ENCODE measurements at places on chromosomes 2 and 18.

DNA sequence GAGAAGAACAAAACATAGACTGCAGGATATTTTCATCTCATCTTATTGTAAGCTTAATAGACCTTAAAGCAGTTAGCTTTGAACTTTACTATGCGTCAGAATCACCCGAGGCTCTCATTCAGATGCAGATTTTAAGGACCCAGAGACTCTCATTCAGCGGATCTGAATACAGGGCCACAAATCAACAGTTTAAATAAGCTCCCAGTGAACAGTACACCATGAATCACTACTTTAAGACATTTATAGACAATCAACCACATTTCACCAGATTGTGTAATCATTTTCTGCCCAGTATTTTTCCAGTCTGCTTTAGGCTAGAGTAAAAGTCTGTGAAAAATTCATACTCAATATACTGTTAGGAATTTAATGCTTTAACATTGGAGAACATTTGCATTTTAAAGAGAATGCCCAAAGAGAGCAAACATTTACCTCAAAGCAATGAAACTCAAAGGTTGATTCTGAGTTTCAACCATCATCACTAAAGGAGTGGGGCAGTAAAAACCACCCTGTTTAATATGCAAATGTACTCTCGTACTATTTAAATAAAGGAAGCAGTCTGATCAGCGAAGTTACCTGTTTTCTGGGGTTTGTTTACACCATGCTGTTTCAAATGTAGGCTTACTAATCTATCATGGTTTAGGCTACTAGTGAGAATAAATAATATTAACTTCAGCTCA is 11.0 kb upstream of the ALPK2 start:
- peak; percentile 41 for DNase-seq

DNA sequence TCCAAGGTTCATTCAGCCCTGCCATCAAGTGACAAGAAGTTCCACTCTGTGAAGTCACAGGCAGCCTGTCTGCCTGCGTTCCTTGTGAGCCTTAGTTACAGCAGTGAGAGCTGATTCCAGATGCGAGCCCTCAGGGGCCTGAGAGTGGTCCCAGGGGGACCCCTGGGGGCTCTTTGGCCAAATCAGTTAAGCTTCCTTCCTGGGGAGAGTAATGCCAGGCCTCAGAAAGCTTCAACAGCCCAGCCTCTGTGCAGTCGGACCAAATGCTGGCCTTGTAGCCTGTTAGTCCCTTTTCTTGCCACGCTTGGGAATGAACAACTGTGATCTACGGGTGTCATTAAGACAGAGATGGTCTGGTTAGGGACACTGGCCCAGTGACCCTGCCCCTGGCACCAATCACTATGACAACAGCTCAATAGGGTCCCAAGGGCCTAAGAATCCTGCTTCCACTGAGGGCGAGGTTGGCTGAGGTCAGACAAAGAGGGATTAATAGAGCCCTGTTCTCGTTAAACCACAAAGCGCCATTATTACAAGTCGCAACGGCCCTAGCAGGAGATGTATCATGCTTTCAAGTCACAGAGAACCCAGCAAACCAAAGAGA is 50.9 kb downstream of the HS1BP3 start:
- DNase-seq = no peak

- no peak for DNase-seq
These were observed 745.0 kb upstream of the ACVR2A start for GRCh38 chr2:147099845-147100244.

DNA sequence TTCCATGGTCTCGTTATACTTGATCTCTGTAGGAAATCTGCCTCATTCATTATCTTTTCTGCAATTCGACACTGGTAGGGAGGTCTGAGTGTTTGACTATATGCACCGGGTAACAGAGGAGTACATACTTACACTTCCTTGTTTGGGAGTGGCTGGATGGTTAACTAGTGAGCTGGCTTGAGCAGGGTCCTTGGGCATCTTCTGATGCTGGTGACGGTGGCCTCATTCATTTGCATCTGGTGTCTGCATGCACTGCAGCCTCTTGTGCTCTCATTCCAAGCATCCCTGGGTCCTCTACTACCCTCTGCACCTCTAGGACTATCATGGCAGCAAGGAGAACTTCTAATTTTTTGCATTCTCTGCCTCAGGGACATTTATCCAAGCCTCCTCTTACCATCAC is 100.0 kb upstream of the TCF4 start:
- no peak for DNase-seq

DNA sequence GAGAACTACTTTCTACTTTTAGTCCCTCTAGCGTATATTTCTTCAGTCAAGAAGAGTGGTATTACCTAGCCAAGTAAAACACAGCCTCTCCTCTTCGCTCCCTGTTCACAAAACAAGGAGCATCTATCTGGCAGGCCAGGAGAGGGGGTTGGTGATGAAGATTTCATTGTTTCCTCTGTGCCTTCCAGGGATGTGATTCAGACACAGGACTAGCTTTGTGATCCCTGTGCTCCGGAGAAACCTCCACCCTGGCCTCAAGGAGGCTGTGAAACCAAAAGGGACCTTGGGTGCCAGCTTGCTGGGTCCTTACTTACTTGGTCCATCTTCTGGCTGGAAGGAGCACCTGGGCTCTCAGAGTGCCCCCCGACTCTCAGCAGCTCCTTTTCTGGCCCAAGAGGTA is 5.7 kb downstream of the RHOB start:
- no peak for DNase-seq

DNA sequence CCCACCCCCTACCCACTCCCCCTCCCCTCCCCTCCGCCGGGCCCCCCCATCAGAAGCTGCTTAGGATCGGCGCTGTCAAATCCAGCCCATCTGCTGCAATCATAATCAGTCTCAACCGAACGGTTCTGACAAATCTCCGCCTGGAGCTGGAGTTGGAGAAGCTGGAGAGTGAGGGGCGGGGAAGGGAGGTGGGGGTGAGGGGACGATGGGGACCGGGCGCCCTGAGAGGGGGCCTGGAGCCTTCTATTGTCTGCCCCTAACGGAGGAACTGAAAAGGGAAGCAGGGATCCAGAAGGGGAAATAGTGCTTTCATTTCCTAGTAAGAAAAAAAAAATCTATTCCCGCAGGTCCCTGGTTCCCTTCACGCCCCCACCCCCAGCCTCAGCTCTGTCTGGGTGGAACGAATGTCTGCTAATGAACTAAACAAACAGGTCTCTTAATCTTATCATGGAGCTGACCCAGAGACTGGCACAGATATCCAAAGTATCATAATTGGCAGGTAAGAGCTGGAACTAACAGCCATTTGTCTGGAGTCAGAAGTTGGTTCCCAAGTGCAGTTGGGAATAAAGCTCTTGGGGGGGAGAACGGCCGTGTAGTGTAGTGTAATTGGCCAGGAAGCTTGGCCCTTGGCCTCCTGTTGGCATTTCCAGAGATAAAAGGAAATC is 301.2 kb downstream of the NCKAP5 start:
- DNase-seq = no peak

GRCh38 chr18:59907172-59907571 is 7.4 kb downstream of the PMAIP1 start:
- no peak for DNase-seq

GRCh38 chr2:238945433-238946150 is 97.7 kb downstream of the TWIST2 start:
- no peak for DNase-seq

GRCh38 chr2:119472749-119473148 is 41.1 kb downstream of the TMEM37 start:
- no peak for DNase-seq

DNA sequence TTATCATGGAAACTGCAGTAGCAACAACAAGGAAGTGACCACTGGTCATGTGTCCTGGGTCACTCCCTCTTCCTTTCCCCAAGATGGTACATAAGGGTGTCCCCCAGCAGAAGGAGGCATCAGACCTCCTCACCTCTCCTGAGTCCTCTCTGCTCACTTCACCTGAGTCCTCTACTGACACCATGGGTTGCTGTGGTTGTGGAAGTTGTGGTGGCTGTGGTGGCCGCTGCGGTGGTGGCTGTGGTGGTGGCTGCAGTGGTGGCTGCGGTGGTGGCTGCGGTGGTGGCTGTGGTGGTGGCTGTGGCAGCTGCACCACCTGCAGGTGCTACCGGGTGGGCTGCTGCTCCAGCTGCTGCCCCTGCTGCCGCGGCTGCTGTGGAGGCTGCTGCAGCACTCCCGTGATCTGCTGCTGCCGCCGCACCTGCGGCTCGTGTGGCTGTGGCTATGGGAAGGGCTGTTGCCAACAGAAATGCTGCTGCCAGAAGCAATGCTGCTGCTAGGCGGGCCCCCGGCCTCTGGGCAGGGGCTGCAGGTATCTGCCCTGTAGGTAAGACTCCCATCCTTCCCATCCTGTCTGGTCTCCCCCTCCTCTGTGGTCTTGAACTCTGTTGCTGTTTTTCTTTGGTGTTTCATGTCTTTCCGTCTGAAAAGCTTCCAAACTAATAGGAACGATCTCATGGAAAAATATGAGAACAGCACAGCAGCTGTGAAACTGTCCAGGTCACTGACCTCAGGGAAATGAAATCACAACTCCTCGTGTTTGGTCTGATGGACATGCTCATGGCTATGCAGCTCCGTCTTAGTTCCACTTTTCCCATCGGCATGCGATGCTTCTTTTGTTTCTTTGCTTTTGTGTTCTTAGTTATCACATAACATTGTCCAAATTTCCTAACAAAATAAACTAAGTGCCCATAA is at the start of gene SCYGR4:
Gene SCYGR4, plus strand, starts transcription at position 183 of the 915 bp plus-strand sequence. Its CDS starts 0 bp downstream, at position 183.
- no peak for DNase-seq

DNA sequence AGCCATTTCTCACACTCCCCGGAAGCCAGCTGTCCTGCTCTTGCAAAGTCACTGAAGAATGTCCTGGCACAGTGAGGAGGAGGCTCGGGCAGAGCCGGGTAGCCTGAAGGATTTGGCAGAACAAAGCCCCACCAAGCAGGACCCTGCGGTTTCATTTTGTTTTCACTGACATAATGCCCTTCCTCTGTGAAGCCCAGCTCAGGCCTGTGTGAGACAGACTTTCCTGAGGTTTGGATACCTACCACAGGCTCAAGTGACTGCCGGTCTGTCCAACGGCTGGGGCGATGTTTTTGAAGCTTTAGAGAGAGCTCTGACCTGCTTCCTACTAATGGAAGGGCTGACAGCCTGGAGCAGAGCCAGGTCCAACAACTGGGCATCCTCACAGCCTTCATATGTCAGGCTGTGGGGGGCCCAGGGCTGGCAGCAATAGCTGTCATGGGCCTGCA is 99.8 kb upstream of the FZD7 start:
- DNase-seq = no peak

GRCh38 chr18:53861185-53861584 is 363.3 kb downstream of the MBD2 start:
- no peak for DNase-seq

- no peak for DNase-seq
These were observed 27.4 kb downstream of the EIF4E2 start for GRCh38 chr2:232577841-232578240.

DNA sequence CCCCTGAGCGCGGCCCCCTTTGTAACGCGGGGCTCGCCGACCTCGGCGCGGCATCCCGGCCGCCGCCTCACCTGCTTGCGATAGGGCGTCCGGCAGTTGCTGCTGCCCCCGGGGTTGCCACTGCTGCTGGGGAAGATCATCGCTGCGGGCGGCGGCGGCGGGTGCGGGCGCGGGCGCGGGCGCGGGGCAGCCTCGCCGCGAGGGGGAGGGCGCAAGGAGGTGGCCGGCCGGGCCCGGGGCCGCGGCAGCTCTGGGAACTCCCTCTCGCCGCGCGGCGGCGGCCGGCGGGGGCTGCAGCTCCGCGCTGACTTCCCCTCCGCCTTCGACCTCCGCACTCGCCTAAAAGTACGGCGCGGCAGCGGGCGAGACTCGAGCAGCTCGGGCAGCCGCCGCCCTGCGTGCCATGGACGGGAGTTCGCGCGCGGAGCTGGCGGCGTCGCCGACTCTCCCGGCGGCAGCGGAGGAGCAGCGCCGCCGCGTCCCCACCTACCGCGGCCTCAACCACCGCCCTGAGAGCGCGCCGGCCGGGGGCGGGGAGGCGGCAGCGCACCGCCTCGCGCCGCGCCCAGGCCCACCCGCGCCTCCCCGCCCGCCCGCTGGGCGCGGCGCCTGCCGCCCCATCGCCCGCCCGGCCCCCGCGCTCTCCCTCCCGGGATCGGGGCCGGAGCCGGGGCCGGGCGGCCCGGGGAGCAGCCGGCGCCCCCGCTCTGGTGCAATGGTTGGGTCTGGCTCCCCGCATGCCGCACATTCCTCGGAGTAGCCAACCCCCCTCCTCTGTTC is 86.0 kb downstream of the RBMS1 start:
- peak; percentile 56 for DNase-seq

GRCh38 chr2:65710356-65710755 is 278.0 kb upstream of the SPRED2 start:
- no peak for DNase-seq

GRCh38 chr2:240412975-240413812 is 22.3 kb upstream of the GPC1 start:
- DNase-seq = no peak

DNA sequence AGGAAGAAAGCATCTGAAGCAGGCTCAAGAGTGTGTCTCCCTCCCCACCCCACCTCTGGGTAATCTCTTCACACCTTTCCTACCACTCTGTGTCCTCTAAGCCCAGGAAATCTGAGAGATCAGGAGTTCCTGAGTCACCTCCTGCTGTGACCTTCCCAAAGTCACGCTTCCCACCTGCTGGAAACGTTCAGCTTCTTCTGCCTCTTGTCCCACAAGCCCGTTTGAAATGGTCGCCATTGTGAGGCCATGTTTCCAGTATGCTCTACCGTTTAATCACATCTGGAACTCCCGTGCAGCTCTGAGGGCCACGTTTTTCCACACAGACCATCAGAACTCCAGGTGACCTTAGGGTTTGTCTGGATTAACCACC is 25.9 kb downstream of the GREB1 start:
- no peak for DNase-seq

DNA sequence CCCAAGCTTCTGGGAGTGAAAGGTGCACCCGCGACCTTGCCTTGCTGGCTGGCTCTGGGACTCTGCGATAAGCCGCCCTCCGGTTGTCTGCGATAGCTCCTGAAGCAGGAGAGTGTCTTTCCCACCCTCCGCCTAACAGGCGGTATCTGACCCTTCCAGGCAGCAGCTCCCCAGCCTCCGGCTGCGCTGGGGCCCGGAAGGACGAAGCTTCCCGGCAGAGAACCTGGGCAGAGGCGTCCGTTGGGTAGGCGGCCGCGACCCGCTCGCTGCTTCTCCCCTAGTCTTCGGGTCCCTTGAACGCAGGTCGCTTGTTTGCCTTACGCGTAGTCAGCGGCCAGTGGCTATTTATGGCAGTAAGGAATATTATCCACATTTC is 446 bp upstream of the RHBDD1 start:
- peak; percentile 32 for DNase-seq

DNA sequence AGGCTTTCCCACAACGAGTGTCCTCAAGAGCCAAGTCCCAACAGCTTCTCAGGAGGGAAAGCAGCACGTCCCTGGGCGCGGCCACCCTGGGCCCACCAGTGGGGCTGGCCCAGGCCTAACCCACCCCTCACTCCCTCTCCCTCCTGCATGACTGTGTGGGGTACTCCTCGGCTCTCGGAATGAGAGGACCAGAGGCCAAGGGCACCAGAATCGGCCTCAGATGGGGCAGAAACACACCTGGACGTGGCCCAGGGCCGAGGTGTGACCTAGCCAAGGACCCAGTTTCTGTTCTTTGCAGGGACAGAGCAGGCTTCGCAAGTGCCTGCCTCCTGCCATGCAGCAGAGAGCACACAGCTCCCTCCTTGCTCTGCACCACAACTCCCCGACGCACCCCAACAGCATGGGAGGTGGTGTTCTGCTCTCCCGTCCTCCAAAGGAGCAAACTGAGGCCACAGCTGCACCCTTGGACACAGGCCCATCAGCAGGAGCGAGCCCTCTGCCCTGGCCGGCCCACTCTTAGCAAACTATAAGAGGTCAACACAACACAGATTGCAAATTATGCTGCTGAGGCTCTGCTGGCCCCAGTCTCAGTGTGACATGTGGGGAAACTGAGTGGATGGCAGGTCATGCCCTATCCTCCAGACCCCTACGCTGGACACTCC is 19.7 kb downstream of the HS6ST1 start:
- DNase-seq = no peak
